ENCODE measurements at places on chromosomes 2 and 18.

GRCh38 chr2:9285385-9285920, 78.8 kb downstream of the ASAP2 start:
- no peaks in the 10 kb centered on the region for H3K36me3 ChIP-seq
- no peaks in the 10 kb centered on the region for H3K27me3 ChIP-seq
- no peak overlapping the region for H3K27ac ChIP-seq

DNA sequence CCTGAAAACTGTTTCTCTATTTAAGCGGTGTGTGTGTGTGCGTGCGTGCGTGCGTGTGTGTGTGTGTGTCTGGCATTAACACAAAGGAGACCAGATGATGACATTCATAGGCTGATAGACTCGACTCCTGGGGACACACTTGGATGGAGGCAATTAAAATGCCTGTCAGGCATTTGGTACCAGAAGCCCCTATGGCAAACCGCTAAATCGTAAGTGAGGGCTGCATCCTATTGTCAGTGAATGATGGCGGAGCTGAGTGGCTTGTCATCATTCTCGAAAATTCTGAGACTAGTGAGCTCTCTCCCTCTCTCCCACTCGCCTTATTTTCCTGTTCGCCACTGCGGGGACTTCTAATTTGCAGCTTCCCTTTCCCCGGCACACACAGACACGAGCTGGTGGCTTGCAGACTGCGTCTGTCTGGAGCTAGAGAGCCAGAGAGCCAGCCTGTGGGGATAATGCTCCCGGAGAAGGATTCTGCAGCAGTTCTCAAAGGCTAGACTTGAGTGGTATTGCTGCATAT, 155.4 kb downstream of the MAP2 start:
- H3K27ac ChIP-seq, result no peak overlapping the region
- no peaks in the 10 kb centered on the region for H3K36me3 ChIP-seq
- DNase-seq, result no peak
- peaks cover 6% of the 10 kb centered on the region for H3K27me3 ChIP-seq
- H3K4me1 ChIP-seq, result peaks cover 5% of the 10 kb centered on the region

DNA sequence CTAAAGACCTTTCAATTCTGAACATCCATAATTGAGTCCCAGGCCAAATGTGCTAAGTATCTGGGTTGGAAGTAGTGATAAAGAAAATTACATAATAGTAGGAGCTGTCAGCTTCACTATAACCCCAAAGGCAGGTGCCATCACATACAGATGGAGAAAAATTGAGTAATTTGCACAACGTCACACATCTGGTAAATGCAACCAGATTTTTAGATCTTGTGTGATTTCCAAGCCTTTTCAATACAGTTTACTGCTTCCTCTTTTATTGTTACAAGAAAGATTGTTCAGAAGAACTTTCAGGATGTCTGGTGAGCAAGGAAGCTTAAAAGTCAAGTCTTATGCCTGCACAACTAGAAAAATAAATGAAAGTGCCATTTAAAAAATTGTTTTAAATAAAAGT, 62.3 kb downstream of the UBE2E3 start:
- DNase-seq, result no peak
- no peaks in the 10 kb centered on the region for H3K36me3 ChIP-seq
- no peak overlapping the region for H3K4me3 ChIP-seq
- no peak overlapping the region for H3K27ac ChIP-seq

GRCh38 chr18:79816092-79816491, 18.4 kb downstream of the KCNG2 start:
- DNase-seq, result no peak
- H3K27me3 ChIP-seq, result peaks cover 5% of the 10 kb centered on the region
- H3K4me1 ChIP-seq, result peaks cover 23% of the 10 kb centered on the region

GRCh38 chr18:69778680-69779079, 169.0 kb downstream of the CD226 start:
- H3K4me3 ChIP-seq, result no peak overlapping the region
- no peaks in the 10 kb centered on the region for H3K4me1 ChIP-seq
- DNase-seq, result no peak

GRCh38 chr18:21218862-21219261, 23.2 kb upstream of the GREB1L start:
- no peak overlapping the region for H3K27ac ChIP-seq
- H3K4me3 ChIP-seq, result no peak overlapping the region
- H3K4me1 ChIP-seq, result no peaks in the 10 kb centered on the region

DNA sequence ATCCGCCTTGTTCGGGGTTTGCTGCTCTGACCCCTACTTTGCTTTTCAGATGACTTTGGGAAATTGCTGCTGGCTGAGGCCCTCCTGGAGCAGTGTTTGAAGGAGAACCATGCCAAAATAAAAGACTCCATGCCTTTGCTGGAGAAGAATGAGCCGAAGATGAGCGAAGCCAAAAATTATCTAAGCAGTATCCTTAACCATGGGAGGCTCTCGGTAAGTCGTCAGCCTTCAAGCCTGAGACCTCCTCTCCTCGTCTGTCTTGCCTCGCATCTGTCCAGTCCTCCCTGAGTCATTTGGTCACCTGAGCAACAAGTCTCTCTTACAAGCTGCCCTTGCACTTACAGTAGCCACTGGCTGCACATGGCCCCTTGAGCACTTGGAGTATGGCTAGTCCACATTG, 34.7 kb upstream of the MCFD2 start:
- H3K36me3 ChIP-seq, result peaks cover 60% of the 10 kb centered on the region
- H3K27ac ChIP-seq, result peak overlapping the region; percentile 65
- peaks cover 68% of the 10 kb centered on the region for H3K4me1 ChIP-seq
- DNase-seq, result no peak
- no peaks in the 10 kb centered on the region for H3K27me3 ChIP-seq

DNA sequence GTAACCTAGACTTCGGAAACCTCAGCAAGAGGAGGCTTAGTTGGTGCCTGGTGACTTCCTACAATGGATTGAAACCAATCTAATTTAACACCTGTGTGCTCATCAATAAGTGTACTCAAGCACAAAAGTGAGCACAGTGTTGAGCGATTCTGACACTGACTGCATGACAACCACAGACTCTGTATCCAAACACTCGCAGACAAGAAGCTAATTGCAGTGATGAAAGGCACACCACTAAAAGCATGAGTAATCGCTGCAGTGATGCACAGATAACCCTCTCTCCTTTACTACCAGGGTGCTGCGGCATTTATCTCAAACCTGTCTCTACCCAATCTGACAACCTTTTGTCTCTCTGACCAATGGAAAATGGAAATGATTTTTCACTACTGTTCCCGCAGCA, 168.1 kb downstream of the AFF3 start:
- H3K4me1 ChIP-seq, result peaks cover 62% of the 10 kb centered on the region
- no peak overlapping the region for H3K4me3 ChIP-seq
- peaks cover 44% of the 10 kb centered on the region for H3K36me3 ChIP-seq
- H3K27ac ChIP-seq, result peak overlapping the region; percentile 25
- H3K27me3 ChIP-seq, result no peaks in the 10 kb centered on the region

GRCh38 chr2:38097258-38097987, 21.5 kb upstream of the CYP1B1 start:
- H3K4me3 ChIP-seq, result no peak overlapping the region
- peaks cover 4% of the 10 kb centered on the region for H3K36me3 ChIP-seq
- DNase-seq, result no peak
- H3K27me3 ChIP-seq, result peaks cover 63% of the 10 kb centered on the region

All from stimulated activated naive B cell treated with anti-CD40 and anti-IgM and Interleukin-4, amounts not matched to agents 10 μg/mL and 1 μg/mL and 100 μg/mL, for 72 hours (primary cell).